Activated CD8-positive, alpha-beta T cell treated with anti-CD3 and anti-CD28 coated beads for 36 hours (primary cell): ENCODE measurements at places on chromosomes 2 and 18. TPM values are rescaled to one million over a fixed set of nuclear protein-coding genes. Genes with fewer than 3 reads are reported as not detected.

The MFSD2B gene
- total RNA-seq, result 0.32 TPM

GRCh38 chr18:25604196-25604893, 252.4 kb upstream of the ZNF521 start:
- no peak for DNase-seq
- no peak overlapping the region for H3K27ac ChIP-seq
- H3K36me3 ChIP-seq, result no peaks in the 10 kb centered on the region
- no peaks in the 10 kb centered on the region for H3K4me1 ChIP-seq
- no peak overlapping the region for H3K4me3 ChIP-seq

- H3K27ac ChIP-seq, result no peak overlapping the region
- H3K4me3 ChIP-seq, result no peak overlapping the region
- DNase-seq, result peak; percentile 62
- no peaks in the 10 kb centered on the region for H3K36me3 ChIP-seq
- H3K4me1 ChIP-seq, result peaks cover 14% of the 10 kb centered on the region
These were observed 14.3 kb upstream of the TANC1 start for GRCh38 chr2:158953926-158954763.

DNA sequence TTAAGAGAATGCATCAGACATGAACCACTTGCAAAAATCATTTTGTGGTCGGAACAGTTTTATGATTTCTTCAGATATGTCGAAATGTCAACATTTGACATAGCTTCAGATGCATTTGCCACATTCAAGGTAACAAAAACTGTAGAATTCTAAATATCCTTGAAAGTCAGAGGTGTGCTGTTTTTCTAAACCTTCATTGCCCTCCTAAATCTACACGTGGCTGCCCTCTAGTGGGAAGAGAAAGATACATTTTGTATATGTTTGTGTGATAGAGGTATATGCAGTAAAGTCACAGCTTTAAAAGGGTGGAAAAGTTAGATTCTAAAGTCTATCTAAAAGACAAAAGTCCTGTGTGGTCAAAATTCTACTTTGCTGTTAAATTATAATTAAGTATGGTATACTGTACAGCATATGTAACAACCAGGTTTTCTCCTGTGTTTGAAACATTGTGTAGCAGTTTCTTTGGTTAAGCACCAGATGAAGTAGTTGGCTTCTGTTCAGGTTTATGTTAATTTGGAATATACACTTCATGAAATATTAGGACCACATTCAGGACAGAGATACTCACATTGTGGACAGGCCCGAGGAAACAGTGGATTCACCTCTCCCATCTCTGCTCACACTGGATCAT, 65.9 kb upstream of the ITM2C start:
- peaks cover 66% of the 10 kb centered on the region for H3K36me3 ChIP-seq
- H3K27me3 ChIP-seq, result no peaks in the 10 kb centered on the region
- no peak overlapping the region for H3K4me3 ChIP-seq
- peak overlapping the region; percentile 69 for H3K27ac ChIP-seq

The CCDC150 gene
- total RNA-seq, result 13.8 TPM

DNA sequence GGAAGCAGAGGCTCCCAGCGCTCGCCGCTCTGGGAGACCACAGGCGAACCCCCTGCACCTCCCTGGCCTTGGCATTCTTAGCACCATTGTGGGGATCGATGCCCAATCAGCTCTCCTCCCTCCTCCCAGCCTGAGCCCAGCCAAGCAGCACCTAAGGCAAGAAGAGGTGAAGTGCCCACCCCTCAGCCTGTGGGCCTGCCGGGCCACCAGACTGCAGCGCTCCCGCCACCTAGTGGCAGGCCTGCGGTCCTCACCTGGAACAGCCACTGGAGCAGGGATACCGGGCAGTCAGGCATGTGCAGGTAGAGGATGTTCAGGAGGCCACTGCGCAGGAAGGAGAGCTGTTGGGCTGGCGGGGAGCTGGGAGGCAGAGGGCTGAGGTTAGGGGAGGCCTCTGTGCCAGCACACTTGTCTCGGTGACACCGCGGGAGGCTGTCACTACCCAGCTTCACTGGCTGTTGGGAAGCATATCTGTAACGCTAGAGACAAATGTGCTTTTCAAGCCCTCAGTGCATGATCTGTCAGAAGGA, 35.2 kb downstream of the FAM178B start:
- H3K27me3 ChIP-seq, result no peaks in the 10 kb centered on the region
- H3K4me3 ChIP-seq, result no peak overlapping the region
- no peaks in the 10 kb centered on the region for H3K36me3 ChIP-seq
- H3K4me1 ChIP-seq, result peaks cover 18% of the 10 kb centered on the region
- DNase-seq, result peak; percentile 78

- peaks cover 1% of the 10 kb centered on the region for H3K36me3 ChIP-seq
- no peaks in the 10 kb centered on the region for H3K27me3 ChIP-seq
- no peak overlapping the region for H3K27ac ChIP-seq
- no peak for DNase-seq
- H3K4me3 ChIP-seq, result no peak overlapping the region
- H3K4me1 ChIP-seq, result peaks cover 2% of the 10 kb centered on the region
These were observed 72.9 kb upstream of the HK2 start for GRCh38 chr2:74760875-74761630.

DNA sequence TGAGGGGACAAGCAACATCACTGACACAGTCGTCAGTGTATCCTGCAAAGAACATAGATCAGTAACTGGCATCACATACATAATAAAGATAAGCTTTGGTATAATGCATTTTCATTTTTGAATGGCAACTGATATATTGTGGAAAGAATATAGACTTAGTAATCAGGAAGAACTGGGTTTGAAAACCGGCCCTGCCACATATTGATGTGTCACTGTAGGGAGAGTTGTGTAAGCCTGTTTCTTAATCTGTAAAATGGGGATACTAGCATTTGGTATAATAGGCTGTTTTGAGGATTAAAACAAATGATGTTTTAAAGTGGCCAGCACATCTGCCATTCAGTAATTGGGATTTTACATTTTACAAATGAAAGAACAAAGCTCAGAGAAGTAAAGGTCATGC, 277.8 kb upstream of the CNTNAP5 start:
- no peaks in the 10 kb centered on the region for H3K27me3 ChIP-seq
- H3K27ac ChIP-seq, result no peak overlapping the region
- DNase-seq, result no peak
- H3K36me3 ChIP-seq, result no peaks in the 10 kb centered on the region

The GREB1 gene
- total RNA-seq, result 1.5 TPM

- H3K27ac ChIP-seq, result no peak overlapping the region
- peaks cover 9% of the 10 kb centered on the region for H3K4me1 ChIP-seq
- peaks cover 16% of the 10 kb centered on the region for H3K36me3 ChIP-seq
- no peak for DNase-seq
- H3K27me3 ChIP-seq, result no peaks in the 10 kb centered on the region
These were observed 226.3 kb downstream of the NBAS start for GRCh38 chr2:15334644-15335326.

The PREB gene
- total RNA-seq, result 60.5 TPM

DNA sequence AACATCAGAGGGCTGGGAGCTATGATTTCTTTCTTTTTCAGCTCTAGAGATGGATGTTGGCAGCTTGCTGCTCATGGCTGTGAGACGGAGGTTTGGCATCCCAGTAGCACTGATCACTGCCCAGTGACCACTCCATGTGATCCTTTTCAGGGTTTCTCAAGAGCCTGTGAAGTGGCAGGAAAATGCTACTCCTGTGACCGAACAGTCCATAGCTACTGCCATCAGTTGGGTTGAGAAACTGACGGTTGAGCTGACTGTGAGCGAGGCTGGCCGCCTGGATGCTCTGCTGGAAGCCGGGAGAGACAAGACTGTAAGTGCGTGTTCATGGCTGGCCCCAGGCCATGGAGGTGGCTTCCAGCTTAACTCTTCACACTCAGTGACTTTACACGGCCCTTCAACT, 34.2 kb downstream of the VWA3B start:
- peaks cover 11% of the 10 kb centered on the region for H3K4me1 ChIP-seq
- H3K4me3 ChIP-seq, result no peak overlapping the region
- H3K27me3 ChIP-seq, result peaks cover 13% of the 10 kb centered on the region
- H3K36me3 ChIP-seq, result no peaks in the 10 kb centered on the region
- no peak for DNase-seq

DNA sequence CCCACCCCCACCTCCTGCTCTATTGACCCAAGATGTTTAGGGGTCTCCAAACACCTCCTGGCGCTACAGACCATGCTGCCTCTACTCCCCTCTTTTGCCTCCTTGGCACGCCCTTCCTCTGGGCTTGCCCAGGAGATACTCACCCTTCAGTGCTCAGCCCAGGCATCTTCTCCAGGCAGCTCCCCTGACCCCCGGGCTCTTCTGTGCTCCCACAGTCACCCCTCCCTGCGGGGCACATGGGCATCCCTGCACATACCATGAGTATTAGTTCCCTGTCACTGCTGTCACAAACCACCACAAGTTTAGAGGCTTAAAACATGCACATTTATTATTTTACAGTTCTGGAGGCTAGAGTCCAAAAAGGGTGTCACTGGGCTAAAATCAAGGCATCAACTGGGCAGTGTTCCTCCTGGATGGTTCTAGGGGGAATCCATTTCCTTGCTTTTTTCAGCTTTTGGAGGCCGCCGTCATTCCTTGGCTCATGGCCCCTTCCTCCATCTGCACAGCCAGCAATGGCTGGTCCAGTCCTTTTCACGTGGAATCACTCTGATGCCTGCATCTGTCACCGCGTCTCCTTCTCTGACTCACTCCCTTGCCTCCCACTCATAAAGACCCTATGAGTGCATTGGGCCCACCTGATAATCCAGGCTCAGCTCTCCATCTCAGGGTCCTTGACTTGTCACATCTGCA, 230.4 kb upstream of the COPS8 start:
- no peak for DNase-seq
- no peaks in the 10 kb centered on the region for H3K4me1 ChIP-seq
- peaks cover 1% of the 10 kb centered on the region for H3K27me3 ChIP-seq
- H3K4me3 ChIP-seq, result no peak overlapping the region
- no peak overlapping the region for H3K27ac ChIP-seq

DNA sequence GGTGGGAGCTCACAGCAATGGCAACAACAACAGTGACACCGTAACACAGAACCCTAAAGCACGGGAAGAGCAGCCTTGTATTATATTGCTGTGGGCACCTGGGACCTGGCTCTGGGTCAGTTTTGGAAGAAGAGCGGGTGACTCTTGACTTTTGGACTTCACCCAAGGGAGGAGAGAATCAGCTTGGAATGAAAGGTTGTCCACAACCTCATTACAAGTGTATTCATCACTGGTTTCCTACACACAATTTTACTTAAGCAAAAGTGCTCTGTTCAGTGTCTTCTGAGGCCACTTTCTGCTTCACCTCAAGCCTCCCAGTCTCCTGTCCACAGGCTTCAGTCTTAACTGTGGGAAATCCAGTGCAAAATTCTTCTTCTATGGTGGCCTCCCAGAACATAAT, 263.8 kb downstream of the KCNE4 start:
- DNase-seq, result no peak
- H3K4me3 ChIP-seq, result no peak overlapping the region
- H3K27ac ChIP-seq, result no peak overlapping the region

- H3K4me1 ChIP-seq, result peaks cover 9% of the 10 kb centered on the region
- H3K36me3 ChIP-seq, result no peaks in the 10 kb centered on the region
- no peak overlapping the region for H3K4me3 ChIP-seq
- no peak for DNase-seq
- no peak overlapping the region for H3K27ac ChIP-seq
These were observed 13.2 kb downstream of the POU3F3 start for GRCh38 chr2:104866883-104867812.

The MC2R gene
- not detected for total RNA-seq

The PARD6G gene
- total RNA-seq, result 0.16 TPM

- DNase-seq, result no peak
- no peak overlapping the region for H3K4me3 ChIP-seq
- peaks cover 22% of the 10 kb centered on the region for H3K27me3 ChIP-seq
- H3K4me1 ChIP-seq, result no peaks in the 10 kb centered on the region
- no peaks in the 10 kb centered on the region for H3K36me3 ChIP-seq
These were observed 216.8 kb downstream of the VAPA start for GRCh38 chr18:10130606-10131005.

GRCh38 chr2:55610954-55611743, 6.3 kb downstream of the PPP4R3B start:
- no peak overlapping the region for H3K4me3 ChIP-seq
- H3K27me3 ChIP-seq, result no peaks in the 10 kb centered on the region
- peaks cover 52% of the 10 kb centered on the region for H3K36me3 ChIP-seq
- H3K4me1 ChIP-seq, result peaks cover 47% of the 10 kb centered on the region

DNA sequence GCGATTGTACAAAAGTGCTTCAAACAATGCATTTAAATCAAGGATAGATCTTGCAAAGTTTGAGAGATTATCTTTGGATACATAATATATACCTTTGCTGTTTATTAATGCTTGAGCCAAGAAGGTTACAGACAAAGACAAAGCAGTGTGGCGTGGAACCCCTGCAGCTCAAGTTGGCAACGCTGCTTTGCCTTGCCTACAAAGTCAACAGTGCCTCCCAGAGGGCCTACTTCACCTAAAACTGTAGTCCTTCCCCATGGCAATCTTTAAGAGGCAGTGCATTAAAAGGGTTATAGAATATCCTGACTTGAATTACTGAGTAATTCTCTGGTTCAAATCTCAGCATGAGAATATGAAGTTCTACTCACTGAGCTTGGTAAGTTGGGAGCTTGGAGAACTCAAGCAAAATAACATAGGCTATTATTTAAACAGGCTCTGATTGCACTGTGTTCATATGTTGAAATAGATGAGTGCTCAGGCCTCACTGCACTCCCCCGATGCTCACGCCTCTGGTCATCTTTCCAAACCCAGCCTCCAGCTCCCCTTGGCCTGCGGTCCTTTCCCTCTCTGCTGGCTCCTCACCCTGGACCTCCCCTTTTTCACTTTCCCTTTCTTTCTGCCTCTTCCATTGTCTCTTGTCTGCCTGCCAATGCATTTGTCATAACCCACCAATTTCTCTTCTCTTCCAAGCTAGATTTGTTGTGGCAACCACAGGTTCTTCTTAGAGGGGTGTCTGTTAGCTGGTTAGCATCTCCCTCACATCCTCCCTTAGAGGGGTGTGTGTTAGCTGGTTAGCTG, 96.5 kb downstream of the MYT1L start:
- H3K36me3 ChIP-seq, result no peaks in the 10 kb centered on the region
- DNase-seq, result no peak
- no peak overlapping the region for H3K27ac ChIP-seq
- peaks cover 3% of the 10 kb centered on the region for H3K27me3 ChIP-seq

- DNase-seq, result no peak
- H3K4me1 ChIP-seq, result no peaks in the 10 kb centered on the region
- H3K36me3 ChIP-seq, result no peaks in the 10 kb centered on the region
- no peak overlapping the region for H3K4me3 ChIP-seq
- no peaks in the 10 kb centered on the region for H3K27me3 ChIP-seq
- no peak overlapping the region for H3K27ac ChIP-seq
These were observed 230.9 kb upstream of the FSIP2 start for GRCh38 chr2:185507719-185508118.

The CABYR gene
- 1.3 TPM for total RNA-seq

GRCh38 chr2:208726242-208726641, 319.6 kb downstream of the PTH2R start:
- no peak overlapping the region for H3K27ac ChIP-seq
- H3K4me1 ChIP-seq, result no peaks in the 10 kb centered on the region
- no peak for DNase-seq
- H3K4me3 ChIP-seq, result no peak overlapping the region

The C2orf80 gene
- total RNA-seq, result not detected
